ENCODE measurements at places on chromosomes 13 and 19. TPM values are rescaled to one million over a fixed set of nuclear protein-coding genes. Genes with fewer than 3 reads are reported as not detected.

The CKM gene
- total RNA-seq: not detected

DNA sequence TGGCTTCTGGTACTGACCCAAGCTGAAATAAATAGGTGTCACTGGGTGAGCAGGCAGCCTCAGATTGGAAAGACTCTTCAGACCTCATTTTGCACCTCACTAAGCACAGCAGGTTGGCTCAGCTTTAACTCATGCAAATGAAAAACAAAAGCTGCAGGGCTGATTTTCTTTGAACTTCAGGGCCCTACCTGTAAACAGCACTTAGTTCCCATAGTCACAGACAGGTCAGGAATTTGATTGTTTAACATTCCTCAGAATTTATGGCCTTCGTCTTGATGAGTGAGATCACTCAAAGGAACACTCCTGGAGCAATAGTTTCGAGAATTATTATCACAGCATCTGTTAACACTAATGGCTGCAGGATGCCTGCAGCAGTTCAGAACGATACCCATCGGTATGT, 718.5 kb downstream of the EFNB2 start:
- H3K27me3 ChIP-seq: no peaks in the 10 kb centered on the region
- no peaks in the 10 kb centered on the region for H3K36me3 ChIP-seq
- no peak overlapping the region for H3K4me3 ChIP-seq
- H3K4me1 ChIP-seq: no peaks in the 10 kb centered on the region
- H3K27ac ChIP-seq: no peak overlapping the region

The OR7A5 gene
- total RNA-seq: not detected

The MRPL57 gene
- total RNA-seq: 23.1 TPM

GRCh38 chr13:34358811-34359513, 541.0 kb downstream of the RFC3 start:
- DNase-seq: no peak
- H3K27ac ChIP-seq: no peak overlapping the region
- no peak overlapping the region for H3K4me3 ChIP-seq

GRCh38 chr13:102774214-102774568, 605 bp upstream of the TEX30 start:
- peak overlapping the region; percentile 76 for H3K27ac ChIP-seq
- DNase-seq: no peak
- H3K27me3 ChIP-seq: no peaks in the 10 kb centered on the region

The CEACAM16 gene
- not detected for total RNA-seq

GRCh38 chr19:33804021-33804799, 7.5 kb downstream of the KCTD15 start:
- no peak for DNase-seq
- no peaks in the 10 kb centered on the region for H3K27me3 ChIP-seq
- peaks cover 62% of the 10 kb centered on the region for H3K36me3 ChIP-seq
- peaks cover under 1% of the 10 kb centered on the region for H3K4me1 ChIP-seq

GRCh38 chr19:4368128-4368820, 24.9 kb downstream of the MPND start:
- DNase-seq: peak; percentile 34
- peaks cover 20% of the 10 kb centered on the region for H3K4me1 ChIP-seq
- H3K36me3 ChIP-seq: peaks cover 40% of the 10 kb centered on the region
- no peaks in the 10 kb centered on the region for H3K27me3 ChIP-seq

DNA sequence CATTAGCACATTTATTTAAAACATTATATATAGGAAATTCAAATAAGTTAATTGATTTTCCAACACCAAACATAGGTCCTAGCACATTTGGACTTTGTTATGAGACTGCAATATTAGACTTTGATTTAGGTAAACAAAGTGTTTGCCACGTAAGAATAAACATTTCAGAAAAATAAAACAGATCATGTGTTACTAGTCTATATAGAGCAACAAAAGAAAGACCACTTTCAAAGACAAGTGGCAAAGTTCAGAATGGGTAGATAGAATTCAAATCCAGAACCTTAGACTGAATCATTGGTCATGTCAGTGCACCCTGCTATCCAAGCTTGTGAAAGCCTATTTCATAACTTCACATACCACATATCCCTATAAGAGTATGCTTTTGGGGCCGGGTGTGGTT, 66.7 kb upstream of the PRR20A start:
- no peak overlapping the region for H3K27ac ChIP-seq
- no peaks in the 10 kb centered on the region for H3K4me1 ChIP-seq
- no peak for DNase-seq

DNA sequence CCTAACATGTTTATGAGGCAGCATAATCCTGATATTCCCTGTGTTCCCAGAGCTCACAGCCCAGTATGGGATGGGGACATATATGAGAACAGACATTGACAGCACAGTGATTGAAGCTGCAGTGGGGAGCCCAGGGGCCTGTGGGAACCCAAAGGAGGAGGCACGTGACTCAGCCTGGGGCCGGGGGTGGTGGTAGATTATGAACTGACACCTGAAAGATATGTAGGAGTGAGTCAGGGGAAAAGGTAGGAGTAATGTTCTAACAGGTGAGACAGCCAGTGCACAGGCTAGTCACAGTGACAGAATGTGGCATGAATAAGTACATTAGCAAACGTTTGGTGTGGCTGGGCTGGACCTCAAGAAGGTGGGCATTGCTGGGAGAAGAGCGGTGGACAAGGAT, 29.0 kb downstream of the CKM start:
- no peak overlapping the region for H3K4me3 ChIP-seq
- H3K36me3 ChIP-seq: peaks cover 23% of the 10 kb centered on the region
- DNase-seq: no peak
- no peak overlapping the region for H3K27ac ChIP-seq

DNA sequence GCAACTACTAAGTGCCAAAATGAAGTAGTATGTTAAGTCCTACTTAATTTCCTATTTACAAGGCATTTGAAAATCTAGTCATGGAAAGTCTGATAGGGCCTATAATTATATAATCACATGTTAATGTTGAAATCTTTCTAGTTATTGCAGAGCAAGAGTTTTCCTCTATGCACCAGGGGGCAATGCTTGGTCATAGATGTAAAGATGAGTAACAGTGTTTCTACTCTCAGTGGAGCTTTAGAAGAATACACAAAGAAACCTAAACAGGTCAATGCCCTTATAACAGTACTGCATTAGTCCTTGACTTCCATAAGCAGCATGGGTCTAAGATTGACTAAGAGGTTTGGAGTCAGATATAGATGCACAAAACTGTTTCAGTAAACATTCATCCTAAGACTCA, 218.7 kb downstream of the KCTD12 start:
- H3K27me3 ChIP-seq: no peaks in the 10 kb centered on the region
- DNase-seq: peak; percentile 89
- no peak overlapping the region for H3K4me3 ChIP-seq
- no peaks in the 10 kb centered on the region for H3K36me3 ChIP-seq
- H3K27ac ChIP-seq: no peak overlapping the region

GRCh38 chr13:20911037-20911436, 8.5 kb upstream of the XPO4 start:
- H3K4me1 ChIP-seq: no peaks in the 10 kb centered on the region
- no peaks in the 10 kb centered on the region for H3K27me3 ChIP-seq
- H3K27ac ChIP-seq: no peak overlapping the region

GRCh38 chr13:39370554-39370953, 232.4 kb downstream of the LHFPL6 start:
- no peaks in the 10 kb centered on the region for H3K36me3 ChIP-seq
- no peaks in the 10 kb centered on the region for H3K4me1 ChIP-seq
- H3K4me3 ChIP-seq: no peak overlapping the region

DNA sequence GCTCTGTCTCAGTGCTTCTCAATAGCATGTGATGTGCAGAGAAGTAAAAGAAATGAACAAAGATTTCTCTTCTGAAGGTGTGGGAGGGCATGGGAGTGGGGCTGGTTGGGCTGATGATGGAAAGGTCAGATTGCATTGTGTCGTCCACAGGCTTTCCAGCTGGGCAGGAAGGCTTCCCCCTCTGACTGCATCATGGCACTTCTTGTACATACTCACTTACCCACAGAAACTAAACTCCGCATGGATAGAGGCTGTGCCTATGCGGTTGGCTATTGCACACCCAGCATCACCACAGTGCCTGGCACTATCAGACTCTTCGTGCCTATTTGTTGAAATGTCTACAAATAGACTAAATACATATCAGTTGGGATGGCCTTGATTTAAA, 24.4 kb upstream of the TNFSF11 start:
- H3K4me3 ChIP-seq: no peak overlapping the region
- H3K27ac ChIP-seq: no peak overlapping the region
- peak; percentile 45 for DNase-seq
- peaks cover 32% of the 10 kb centered on the region for H3K4me1 ChIP-seq

The LGALS4 gene
- total RNA-seq: not detected

The FXYD1 gene
- not detected for total RNA-seq

DNA sequence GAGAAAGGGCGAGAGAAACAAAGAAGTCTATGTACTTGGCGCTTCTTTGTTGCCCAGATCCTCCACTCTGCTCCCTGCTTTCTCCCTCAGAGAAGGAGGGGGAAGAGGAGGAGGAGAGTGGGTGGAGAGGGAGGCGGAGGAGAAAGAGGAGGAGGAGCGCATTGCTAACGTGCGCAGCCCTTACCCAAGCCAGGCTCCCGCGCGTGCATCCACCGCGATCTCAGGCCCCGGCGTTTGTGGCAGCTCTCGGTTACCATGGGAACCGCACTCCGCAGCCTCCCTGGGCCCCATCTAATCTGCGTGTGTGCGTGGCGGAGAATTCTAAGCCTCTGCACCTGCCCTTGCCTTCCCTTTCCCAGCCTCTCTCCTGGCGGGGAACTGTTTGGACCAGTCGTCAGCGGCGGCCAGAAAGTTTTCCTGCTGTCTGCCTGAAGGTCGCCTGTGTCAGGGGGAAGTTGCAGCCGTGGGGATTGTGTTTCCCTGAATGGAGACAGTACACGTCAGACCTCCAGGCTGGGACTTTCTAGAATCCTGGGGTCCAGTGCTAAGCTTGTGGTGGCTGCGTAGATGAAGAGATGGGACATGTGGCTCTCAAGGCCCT, at the start of gene ERICH6B:
Gene ERICH6B (minus strand): TSS at position 239 of the 601 bp plus-strand sequence. CDS start 18,734 bp downstream, outside the sequence.
- DNase-seq: no peak
- H3K4me1 ChIP-seq: no peaks in the 10 kb centered on the region
- peaks cover 16% of the 10 kb centered on the region for H3K27me3 ChIP-seq

GRCh38 chr13:101449790-101450748, 2.4 kb upstream of the ITGBL1 start:
- no peak overlapping the region for H3K4me3 ChIP-seq
- DNase-seq: peak; percentile 91
- H3K27me3 ChIP-seq: no peaks in the 10 kb centered on the region

The WDR88 gene
- not detected for total RNA-seq

DNA sequence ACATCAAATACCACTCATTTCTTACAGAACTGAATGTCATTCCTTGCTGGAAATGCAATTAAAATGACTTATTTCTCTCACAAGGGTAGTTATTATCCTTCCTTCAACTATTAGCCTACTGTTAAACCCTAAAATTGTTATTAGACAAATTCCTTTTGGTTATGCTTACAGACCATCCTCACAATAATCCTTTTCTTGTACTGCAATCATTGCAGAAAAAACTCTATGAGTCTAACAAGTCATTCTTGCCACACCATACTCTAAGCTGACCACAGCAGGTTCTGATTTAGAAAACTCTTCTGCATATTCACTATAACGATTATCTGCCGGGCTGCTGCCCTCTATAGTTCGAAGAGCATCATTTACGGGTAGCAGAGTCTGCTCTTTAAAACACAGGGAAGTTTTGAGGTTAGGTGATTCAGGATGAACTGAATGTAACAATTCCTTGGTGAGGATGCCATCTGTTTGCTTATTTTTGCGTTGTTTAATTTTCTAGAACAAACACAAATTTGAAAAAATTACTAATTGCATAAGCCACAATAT, 38.2 kb downstream of the MTMR6 start:
- H3K27ac ChIP-seq: no peak overlapping the region
- no peak for DNase-seq
- no peaks in the 10 kb centered on the region for H3K27me3 ChIP-seq
- H3K4me3 ChIP-seq: no peak overlapping the region

DNA sequence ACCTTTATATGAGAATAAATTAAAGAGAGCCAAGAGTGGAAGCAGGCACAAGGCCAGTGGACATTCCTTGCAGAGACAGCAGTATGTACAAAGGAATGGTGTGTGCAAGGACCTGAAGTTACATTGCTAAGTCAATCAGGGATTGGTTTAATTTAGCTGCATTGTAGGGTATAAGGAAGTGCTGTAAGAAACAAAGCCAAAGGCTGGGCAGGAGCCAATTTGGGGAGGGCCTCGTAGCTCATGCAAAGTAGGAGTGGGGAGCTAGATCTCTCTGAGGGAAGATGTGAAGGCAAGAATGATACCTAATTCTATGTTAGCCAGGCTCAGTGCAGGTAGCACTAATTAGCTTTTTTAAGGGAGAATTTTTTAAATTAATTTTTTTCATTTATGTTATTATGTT, 76.7 kb downstream of the SLAIN1 start:
- no peak for DNase-seq
- no peaks in the 10 kb centered on the region for H3K36me3 ChIP-seq
- no peaks in the 10 kb centered on the region for H3K27me3 ChIP-seq
- no peak overlapping the region for H3K27ac ChIP-seq
- no peak overlapping the region for H3K4me3 ChIP-seq

The JSRP1 gene
- not detected for total RNA-seq

GRCh38 chr13:40213779-40214178, 452.7 kb downstream of the FOXO1 start:
- H3K36me3 ChIP-seq: no peaks in the 10 kb centered on the region

The MRPS12 gene
- 49.3 TPM for total RNA-seq

The KLK14 gene
- not detected for total RNA-seq

GRCh38 chr13:87356314-87356713, 314.9 kb upstream of the SLITRK5 start:
- H3K4me3 ChIP-seq: no peak overlapping the region
- no peaks in the 10 kb centered on the region for H3K27me3 ChIP-seq
- DNase-seq: no peak
- no peaks in the 10 kb centered on the region for H3K4me1 ChIP-seq
- H3K27ac ChIP-seq: no peak overlapping the region
- H3K36me3 ChIP-seq: no peaks in the 10 kb centered on the region

DNA sequence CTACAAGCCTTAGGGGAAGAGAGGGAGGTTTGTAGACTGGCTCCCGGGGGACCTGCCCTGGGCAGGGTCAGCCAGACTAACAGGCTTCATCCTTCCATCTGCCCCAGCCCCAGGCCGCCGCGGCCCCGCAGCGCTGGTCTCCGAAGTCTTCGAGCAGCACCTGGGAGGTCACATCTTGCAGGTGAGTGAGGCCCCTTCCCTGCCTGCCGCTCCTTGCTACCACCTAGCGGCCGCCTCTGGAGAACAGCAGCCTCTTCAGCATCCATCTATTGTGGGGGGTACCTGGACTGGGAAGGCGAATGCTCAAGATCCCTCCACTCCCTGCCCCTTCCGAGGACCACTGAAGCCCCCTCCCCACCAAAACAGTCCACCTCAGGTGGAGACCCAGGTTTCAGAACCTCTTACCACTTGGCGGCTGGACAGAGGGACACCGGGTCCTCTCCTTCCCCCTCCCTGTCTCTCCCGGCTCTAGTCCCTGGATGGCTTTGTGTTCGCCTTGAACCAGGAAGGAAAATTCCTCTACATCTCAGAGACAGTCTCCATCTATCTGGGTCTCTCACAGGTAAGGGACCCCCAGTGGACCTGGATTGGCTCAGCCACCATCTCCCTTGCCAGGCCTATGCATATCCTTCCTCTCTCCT, 12.7 kb downstream of the NPAS1 start:
- H3K36me3 ChIP-seq: no peaks in the 10 kb centered on the region
- DNase-seq: peak; percentile 26
- H3K4me3 ChIP-seq: no peak overlapping the region
- H3K27ac ChIP-seq: no peak overlapping the region
- H3K27me3 ChIP-seq: peaks cover 13% of the 10 kb centered on the region

GRCh38 chr19:35000647-35001501, 751 bp downstream of the GRAMD1A start:
- H3K4me1 ChIP-seq: peaks cover 64% of the 10 kb centered on the region
- H3K36me3 ChIP-seq: peaks cover 4% of the 10 kb centered on the region
- H3K27me3 ChIP-seq: no peaks in the 10 kb centered on the region
- peak; percentile 43 for DNase-seq
- H3K27ac ChIP-seq: peak overlapping the region; percentile 27

The PABPC3 gene
- 0.18 TPM for total RNA-seq
